ENCODE measurements at places on chromosomes 7 and 10.

GRCh38 chr10:122663516-122664130 lies 36.0 kb downstream of the C10orf120 start:
- DNase-seq: no peak

DNA sequence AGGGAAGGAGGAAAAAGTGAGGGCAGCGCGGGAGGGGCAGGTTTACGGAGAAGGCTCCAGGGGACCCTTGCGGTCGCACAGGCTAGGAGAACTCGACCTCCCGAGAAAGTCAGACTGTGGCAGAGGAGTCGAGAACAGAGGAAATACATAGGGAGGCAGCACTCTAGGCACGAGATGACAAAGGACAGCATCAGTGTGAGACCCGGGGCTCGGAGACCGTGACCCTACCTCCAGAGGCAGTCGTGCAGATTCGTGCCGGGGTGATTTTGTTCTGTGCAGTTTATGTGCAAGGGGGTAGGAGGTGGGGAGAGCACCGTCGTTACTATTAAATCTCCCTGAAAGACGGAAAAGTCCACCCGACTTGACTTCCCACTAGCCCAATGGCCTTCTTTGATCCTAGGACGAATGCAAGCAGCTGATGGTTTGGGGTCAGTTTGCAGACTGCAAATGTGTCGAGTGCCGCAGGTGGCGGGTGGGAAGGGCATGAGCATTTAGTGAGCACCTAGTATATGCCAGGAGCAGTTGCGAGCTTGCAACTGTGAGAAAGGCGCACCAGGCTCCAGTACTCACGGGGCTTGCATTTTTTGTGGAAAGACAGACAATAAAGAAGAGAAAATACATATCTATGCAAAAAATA lies 674 bp upstream of the OSBPL3 start:
- peak; percentile 58 for DNase-seq

DNA sequence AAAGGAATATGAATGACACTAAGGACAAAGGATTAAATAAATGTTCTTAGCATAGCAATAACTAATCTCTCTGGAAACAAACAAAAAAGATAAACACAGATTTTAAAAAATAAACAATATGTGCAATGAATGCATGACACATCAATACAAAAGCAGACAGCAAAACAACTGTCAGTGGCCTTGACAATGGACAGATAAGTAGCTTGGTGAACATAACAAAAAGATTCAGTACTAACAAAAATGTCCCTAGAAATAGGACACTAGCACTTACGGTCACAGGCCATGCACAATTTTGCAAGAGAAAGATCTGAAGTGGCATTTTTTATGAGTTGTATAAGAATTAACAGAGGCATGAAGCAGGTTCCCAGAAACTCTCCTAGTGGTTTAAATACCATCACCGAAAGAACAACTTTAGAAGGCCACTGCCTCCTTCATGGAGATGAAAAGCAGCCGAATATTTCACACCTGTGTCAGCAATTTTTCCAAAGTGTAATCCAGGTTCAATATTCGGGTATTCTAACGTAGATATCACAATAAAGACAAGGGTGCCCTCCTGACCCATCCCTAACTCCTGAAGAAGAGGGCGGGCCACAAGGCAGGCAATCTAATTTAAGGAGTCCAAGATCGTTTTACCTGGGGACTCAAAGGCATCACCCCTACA lies 231.3 kb upstream of the MKLN1 start:
- DNase-seq: no peak

- DNase-seq: no peak
Observed at GRCh38 chr7:101226721-101227120, 8.8 kb downstream of the ZNHIT1 start.

DNA sequence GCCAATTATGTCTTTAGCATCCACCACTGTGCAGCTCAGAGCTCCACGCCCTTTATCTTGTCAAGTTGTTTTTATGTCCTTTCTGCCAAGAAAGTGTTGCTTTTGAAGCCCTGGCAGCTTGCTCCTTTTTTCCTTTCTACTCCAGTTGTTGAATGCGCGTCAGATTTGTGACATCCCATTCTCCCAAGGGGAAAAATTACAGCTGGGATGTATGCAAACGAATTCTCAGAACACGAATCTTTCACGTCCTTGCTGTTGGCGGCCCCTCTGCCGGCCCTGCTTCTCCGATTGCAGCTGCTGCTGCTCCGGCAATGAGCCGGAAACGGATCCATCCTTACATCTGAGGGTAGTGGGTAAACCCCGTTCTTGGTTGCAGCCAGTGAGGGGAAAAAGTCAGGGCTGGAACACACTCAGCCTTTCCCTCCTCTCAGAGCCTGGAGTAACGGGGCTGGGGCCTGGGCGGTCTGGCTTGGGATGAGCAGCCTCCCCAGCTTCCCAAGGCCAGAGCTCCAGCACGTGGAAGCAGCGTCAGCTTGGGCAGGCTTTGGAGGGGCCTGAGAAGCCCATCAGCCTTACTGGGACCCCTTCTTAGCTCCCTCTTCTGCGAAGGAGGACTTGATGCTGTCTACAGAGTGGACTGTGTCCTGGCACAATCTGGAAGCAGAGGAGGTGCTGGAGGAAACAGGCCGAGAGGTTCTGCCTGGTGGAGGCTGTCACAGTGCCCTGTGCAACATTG lies 79.0 kb upstream of the CHST15 start:
- no peak for DNase-seq

- no peak for DNase-seq
Observed at GRCh38 chr7:26554952-26555351, 263.3 kb downstream of the SNX10 start.

GRCh38 chr10:90986136-90986760 lies 65.4 kb upstream of the ANKRD1 start:
- no peak for DNase-seq

- DNase-seq: no peak
Observed at GRCh38 chr7:17186745-17187530, 111.5 kb upstream of the AHR start.

- peak; percentile 25 for DNase-seq
Observed at GRCh38 chr7:116236020-116236630, 25.8 kb downstream of the TES start.

- no peak for DNase-seq
Observed at GRCh38 chr7:41679566-41679965, 23.3 kb downstream of the INHBA start.

DNA sequence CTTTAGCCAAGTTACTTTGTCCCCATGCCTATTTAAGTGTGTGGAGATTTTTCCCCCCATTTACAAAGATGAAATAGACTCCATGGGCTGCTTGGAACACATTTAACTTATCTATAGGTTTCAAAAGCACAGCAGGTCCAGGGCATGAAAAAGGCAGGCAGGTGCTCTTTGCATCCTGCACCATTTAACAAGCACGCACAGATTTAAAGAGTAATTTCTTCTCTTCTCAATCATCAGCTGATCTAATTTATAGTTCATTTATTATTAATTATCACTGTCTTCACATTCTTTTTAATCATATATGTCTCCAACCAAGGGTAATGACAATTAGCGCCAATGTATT lies 156.8 kb downstream of the CACNA2D1 start:
- no peak for DNase-seq
